ENCODE measurements at places on chromosomes 1 and 21.

DNA sequence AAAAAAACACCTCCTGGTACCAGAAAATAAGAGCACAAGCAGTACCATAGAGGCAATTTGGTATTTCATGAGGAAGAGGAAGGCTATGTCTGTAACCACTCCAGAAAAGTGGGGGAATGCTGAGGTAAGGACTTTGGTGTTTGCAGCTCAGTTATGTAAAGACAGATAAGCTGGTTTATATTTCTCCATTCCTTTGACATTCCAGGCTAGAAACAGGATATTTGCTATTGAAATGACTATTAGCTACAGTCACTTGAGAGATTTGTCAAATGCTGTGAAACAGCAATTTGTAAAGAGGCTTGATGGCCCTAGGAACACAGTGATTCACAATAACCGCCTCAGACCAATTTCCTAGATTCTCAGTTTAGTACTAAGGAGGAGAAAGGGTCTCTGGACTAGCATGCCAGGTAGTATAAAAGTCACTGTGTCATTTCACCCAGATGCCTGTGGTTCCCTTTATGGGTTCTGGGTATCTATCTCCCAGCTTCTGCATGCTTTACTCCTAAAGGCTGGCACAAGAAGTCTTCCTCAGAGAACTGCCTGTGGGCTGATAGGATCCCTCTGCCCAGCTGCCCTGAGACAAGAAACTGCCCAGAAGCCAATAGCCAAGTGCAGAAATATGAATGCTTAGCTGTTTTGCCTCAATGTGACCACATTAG is 80.5 kb downstream of the VCAM1 start:
- DNase-seq: no peak

DNA sequence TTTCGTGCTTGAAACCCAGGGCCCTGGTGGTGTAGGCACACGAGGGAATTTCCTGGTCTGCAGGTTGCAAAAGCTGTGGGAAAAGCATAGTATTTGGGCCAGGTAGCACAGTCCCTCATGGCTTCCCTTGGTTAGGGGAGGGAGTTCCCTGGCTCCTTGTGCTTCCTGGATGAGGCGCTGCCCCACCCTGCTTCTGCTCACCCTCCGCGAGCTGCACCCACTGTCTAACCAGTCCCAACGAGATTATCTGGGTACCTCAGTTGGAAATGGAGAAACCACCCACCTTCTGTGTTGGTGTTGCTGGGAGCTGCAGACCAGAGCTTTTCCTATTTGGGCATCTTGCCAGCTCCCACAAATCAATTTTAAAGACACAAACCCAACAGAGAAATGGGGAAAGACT is 183.0 kb downstream of the PHTF1 start:
- DNase-seq: no peak

GRCh38 chr21:41142051-41142795 is 25.7 kb upstream of the BACE2 start:
- DNase-seq: peak; percentile 89

DNA sequence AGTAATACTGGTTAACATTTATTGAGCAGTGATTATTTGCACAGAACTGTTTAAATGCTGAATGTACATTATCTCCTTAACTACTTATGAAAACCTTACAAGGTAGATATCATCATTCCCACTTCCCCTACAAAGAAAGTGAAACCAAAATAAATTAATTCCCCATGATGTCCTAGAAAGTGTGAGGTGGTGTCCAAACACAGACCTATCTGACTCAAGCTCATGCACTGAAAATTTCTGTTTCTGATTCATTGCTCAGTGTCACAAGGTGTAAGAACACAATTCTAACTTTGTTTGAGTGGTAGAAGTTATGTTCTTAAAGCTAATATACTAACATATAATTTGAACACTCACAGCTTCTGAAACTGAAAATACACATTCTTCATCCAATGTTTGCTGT is 178.7 kb downstream of the MRPL39 start:
- DNase-seq: no peak

GRCh38 chr1:224259986-224260385 is 70.0 kb downstream of the NVL start:
- peak; percentile 26 for DNase-seq
